Amygdala (tissue), 56 donors: ENCODE measurements at places on chromosomes 5 and 9.

DNA sequence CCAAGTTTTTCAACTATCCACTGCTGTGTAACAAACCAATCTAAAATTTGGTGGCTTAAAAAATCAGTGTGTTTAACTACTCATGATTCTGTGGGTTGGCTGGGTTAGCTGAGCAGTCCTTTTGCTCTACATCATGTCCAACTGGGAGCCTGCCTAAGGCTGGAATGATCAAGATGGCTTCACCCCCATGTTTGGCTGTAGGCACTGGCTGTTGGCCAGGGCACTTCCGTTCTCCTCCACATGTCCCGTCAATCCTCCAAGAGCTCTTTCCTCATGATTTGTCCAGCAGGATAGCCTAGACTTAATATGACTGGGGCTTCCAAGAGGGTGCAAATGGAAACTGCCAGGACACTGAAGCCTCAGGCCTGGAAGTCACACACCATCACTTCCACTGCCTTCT is 17.0 kb upstream of the TSSK1B start:
- DNase-seq = no peak

DNA sequence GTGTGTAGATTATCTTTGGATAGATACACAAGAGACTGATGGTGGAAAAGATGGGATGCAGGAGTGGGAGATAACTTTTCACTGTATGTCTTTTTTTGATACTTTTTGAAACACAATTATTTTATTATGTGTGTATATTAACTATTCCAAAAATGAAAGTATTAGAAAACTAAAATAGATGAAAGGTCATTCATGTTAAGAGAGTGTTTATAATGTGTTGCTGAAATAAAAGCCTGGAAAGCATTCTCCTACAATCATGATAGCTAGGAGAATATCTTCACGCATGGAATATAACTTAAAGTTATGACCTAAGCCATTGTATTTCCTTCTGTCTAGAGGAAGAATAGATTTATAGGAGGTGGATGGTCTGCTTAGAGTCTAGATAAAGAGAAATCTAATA is 154.8 kb upstream of the MAST4 start:
- no peak for DNase-seq

DNA sequence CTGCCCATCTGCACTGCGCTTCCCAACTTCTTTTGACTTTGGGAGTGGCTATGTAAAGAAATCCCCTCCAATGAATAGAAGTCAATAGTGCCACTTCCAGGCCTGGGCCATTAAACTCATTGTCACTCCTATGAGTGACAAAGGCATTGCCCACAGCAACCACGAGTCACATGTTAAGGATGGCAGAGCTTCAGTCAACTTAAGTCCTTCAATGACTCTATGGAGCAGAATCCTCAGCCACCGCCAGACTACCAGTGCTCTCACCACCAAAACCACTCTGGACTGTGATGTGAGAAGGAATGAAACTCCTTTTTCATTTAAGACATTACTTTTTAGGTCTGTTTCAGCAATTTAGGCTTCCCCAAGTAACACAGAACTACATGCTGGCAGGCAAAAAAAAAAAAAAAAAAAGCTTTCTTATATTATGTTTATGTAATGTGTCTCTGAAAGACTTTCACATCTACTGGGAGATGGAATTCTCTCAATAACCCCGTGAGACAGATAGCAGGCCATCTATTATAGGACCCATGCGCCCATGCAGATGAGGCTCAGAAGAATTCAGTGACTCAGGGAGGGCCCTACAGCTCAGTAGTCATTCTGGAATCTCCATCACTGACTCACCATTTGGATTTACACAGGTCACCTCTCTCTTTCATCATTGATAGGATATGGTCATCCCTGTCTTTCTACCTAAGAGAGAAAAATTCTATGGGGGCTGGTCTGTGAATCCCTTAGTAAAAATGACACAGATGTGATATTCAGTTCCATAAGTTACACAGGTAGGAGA is 180.5 kb downstream of the CEMIP2 start:
- DNase-seq = no peak

DNA sequence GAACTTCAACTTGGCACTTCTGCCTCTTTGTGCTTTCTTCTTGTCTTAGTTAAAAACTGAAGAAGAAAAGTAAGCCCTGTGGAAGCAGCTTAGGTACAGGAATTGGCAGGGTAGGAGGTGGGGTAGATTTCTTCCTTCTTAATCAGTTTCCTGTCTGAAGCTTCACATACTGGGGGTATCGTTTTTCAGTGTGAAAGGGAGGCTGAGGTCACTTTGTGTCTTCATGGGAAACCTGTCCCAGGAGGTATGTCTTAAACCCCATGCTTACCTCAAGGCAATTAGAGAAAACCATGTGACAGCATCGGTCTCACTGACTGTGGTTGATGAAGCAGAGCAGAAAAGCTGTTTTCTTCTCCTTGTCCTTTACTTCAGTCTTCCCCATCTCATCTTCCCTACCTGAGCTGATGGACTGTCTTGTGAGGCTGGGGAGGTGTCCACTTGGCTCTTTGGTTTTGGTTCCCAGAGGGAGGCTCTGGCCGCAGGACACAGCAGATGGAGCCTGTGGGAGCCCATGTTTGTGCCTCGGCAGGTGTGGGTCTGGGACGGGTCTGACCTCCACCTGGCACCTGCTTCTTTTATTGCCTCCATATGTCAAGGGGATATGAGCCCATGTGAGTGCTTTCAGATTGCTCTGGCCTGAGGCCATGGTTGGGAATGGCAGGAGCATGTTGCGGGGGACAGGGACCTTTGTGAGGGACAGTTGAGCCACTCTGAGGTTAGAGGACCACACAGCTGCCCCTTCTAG is 47.0 kb downstream of the SH3GL2 start:
- DNase-seq = no peak

- no peak for DNase-seq
Observed at GRCh38 chr5:135373736-135374515, 25.1 kb downstream of the MACROH2A1 start.

GRCh38 chr9:20945269-20945668 is 86.2 kb downstream of the HACD4 start:
- no peak for DNase-seq

DNA sequence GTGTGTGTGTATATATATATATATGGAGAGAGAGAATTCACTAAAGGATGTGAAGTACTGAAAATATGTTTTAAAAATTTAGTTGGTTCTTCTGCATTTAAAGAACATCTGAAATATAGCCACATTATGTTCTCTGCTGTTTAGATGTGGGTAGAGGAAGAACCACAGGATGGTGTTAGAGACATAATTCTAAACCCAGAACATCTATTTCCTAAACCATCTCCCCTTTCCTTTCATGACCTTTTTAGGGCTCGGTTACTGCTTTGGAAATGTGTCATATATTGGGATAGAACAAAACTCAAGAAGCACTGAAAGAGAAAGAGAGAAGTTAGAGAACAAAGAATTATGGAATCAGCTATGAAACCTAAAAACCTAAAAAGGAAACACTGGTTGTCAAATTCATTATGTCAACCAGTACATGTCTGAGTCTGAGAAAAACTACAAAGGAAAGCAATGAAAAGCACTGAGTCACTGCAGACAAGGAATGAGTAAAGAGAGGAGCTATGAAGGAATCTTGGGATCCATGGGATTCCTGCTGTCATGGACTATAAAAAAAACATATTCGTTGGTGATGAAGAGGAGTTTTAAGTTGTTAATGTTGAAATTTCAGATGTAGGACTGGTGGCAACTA is 28.4 kb downstream of the SLC12A2 start:
- no peak for DNase-seq

DNA sequence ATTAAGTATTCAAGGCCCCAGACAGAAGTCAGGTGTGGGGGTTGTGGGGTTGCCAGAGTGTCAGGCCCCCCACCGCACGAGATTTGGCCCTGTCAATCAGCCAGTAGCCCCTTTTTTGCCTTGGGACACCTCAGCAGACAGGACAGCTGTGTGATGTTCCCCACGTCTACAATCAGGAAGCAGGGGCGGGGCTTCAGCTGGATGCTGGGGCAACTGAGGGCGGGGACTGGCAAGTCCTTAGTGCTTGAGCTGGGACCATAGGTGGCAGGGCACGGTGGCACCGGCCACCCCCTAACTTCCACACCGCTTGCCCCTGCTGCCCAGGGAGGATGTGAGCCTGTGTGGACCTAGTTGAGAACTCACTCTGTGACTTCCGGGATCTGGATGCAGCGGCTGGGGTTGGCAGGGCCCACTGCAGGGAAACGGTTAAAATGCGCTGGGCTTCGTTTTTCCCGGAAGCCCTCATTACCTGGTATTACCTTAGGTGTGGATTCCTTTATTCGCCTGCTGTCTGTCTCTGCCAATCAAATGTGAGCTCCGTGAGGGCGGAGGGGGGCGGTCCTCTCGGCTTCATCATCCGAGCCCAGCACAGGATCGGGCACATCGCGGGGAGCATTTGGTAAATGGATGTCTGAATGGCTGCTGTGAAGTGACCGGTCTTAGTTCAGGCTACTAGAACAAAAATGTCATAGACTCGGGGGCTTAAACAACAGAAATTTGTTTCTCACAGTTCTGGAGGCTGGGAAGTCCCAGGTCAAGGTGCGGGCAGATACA is 7.5 kb upstream of the GTF3C5 start:
- DNase-seq = no peak

- no peak for DNase-seq
Observed at GRCh38 chr5:2201011-2201410, 318.3 kb upstream of the IRX4 start.

- DNase-seq = no peak
Observed at GRCh38 chr5:10286162-10286861, 21.4 kb downstream of the CMBL start.
